ENCODE measurements at places on chromosomes 7 and 10. TPM values are rescaled to one million over a fixed set of nuclear protein-coding genes. Genes with fewer than 3 reads are reported as not detected.

The ZNF239 gene
- total RNA-seq = 5.9 TPM

The PPP1R9A gene
- total RNA-seq = 0.78 TPM

The HGF gene
- 51.1 TPM for total RNA-seq

The FAM149B1 gene
- total RNA-seq = 42.3 TPM

The HHEX gene
- total RNA-seq = 9.2 TPM
